ENCODE measurements at places on chromosomes 11 and 22.

- peak; percentile 7 for DNase-seq
These were observed at the start of gene FERMT3 for GRCh38 chr11:64206457-64207255. TSS of gene FERMT3 (plus strand) at chr11:64206721. CDS start at chr11:64207365, 644 bp downstream.

DNA sequence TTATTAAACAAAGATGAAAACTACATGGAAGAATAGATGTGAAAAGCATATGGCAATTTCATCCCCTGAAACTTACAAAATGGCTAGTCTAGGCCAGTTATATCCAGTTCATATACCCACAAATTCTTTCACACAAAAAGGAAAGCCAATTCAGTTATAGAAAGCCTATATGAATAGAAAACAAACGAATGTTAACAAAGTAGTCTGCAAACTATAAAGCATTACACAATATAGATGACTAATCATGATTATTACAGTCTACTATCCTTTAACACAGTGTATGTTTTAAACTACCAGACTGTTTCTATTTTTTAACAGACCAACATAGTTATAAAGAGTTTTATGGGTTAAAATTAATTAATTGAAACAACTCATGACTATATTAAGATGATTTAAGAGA, 12.1 kb downstream of the DCUN1D5 start:
- DNase-seq = no peak

- no peak for DNase-seq
These were observed 2314.9 kb downstream of the LRRC4C start for GRCh38 chr11:39144351-39145130.

DNA sequence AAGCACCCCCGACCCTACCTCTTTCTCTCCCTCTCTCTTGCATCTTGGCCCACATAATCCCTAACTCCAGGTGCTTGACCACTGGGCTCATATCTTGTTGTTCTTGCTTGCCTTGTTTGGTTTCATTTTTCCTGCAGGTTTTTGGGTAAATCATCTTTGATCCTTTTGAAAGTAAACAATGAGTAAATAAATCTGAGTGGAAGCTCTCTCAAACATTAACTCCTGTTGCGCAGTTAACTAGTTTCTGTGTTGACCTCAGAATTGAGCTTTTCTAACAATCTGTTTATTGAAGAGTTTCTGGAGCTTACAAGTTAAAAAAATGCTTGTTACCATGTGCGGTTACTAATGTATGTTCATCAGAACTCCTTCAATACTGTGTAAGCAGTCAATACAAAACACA, 38.8 kb upstream of the MICAL2 start:
- no peak for DNase-seq

DNA sequence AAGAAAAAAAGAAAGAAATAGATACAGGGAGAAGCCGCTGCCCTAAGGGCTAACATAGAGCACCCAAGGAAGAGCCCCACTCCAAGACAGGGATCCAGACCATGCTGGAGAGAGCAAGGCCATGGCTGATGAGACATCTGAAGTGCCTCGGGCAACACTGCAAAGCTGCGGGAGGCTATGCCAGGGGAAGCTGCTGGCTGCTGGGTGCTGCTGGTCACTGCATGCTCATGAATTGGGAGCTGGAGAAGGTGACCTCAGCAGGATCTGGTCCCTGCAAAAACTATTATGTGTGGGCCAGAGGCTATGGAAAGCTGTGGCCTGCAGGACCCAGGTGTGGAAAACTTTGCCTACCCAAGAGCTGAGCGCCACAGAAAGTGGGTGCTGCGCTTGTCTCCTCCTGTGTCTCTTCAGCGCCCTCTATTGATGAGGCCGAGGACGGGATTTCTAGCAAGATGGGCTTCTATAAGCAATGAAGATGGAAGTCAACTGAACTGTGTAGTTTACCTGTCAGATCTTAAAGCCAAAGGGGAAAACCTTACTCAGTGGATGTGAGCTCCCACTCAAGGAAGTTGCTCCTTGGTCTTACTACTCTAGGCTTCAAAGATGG, 17.3 kb upstream of the SLC29A2 start:
- DNase-seq = no peak

- no peak for DNase-seq
These were observed 149.1 kb downstream of the CTTN start for GRCh38 chr11:70547386-70547785.

DNA sequence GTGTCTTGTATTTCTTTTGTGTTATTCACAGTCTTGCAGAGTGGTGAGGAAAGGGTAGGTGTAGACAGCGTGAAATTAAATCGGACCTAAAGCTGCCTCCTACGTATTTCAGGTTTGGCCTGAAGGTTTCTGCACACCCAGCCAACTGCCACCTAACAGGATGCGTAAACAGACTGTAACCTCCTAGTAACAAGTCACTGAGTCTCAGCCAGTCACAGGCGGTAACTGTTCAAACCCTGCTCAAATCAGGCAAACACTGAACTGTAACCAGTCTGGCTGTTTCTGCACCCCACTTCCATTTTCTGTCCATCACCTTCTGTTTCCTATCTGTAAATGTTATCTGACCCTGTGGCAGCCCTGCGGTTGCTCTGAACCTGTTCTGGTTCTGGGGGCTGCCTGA, 87.1 kb downstream of the ADAMTS15 start:
- DNase-seq = no peak

GRCh38 chr11:131770801-131771200, 400.4 kb downstream of the NTM start:
- DNase-seq = no peak

DNA sequence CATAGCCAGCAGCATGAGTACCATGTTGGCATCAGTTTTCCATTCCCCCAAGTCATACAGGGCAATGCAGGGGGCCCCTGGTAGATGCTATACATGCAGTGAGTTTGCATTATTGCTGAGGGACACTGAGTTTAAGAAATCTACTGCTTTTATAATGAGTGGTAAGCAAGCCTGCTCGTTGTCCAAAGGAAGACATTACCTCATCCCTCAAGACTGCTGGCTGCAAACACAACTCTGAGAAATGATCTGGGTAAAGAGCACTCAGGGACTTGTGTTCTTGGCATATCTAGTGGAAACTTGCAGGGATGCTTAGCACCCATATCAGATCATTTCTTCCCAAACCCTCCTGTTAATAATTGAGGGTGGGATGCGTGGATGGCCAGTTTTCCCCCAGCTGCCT, 77.9 kb downstream of the CWC15 start:
- DNase-seq = no peak

DNA sequence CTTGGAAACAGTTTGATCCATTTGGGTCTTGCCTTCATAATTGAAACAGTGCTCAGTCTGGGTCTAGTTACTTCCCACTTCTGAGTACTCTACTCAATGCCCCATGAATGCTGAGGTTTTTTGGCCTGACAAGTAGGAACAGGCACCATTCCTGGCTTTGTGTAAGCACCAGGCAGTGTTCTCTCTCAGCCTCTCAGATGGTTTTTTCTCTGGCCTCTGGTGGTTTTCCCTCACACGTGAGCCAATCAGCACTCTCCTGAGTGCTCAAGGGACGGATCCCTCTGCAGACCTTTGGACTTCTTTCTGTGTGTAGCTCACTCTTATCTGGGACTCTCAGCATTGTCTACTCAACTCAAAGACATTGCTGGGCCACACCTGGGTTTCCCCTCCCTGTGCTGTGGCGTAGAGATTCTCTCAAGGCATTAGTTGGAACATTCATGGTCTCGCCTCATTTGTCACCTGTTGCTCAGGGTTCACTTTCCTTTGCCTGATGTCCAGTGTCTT, 21.3 kb downstream of the SIK2 start:
- DNase-seq = no peak

DNA sequence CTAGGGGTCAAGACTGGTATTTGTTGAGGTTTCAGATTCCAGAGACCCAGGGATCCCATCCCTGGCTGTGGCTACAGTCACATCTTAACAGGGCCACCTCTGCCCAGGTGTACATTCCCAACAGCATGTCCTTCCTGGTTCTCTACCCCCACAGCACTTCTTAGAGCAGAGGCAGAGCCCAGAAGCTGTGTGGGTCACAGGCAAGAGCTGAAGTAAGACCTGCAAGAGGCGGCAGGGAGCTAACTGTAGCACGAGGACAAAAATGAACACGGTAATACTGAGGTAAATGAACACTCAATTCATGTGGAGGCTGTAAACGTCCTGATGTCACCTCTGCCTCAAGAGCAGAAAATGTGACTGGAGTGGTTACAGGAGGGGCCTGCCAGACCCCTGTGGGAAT, 21.7 kb upstream of the RAPSN start:
- DNase-seq = no peak

DNA sequence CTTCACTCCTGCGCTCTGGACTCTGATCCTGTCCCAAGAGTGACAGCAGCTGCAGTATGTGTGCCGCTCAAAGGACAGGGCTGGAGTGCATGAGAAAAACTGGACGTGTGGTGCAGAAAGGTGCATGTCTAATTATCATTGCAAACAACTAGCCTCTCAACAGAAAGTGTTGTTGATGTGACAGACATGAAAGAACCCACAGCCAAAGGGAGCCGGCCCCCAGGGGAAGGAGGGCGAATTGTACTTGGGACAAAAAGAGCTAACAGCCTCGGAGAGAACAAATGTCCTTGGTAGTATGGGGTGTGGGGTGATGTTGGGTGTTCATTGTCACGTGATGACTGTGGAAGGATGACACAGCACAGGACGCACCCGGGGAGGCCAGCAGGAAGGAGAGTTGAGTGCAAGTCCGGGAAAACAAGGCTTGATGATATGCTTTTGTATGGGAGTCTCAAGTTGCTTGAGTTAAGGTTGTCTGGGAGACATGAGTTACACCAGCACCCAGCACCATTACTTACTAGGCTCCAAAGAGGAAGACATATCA, 325.5 kb downstream of the NTM start:
- no peak for DNase-seq

GRCh38 chr11:62545437-62546243, 966 bp downstream of the AHNAK start:
- DNase-seq = no peak

GRCh38 chr22:41775976-41776375, 24.5 kb upstream of the CCDC134 start:
- no peak for DNase-seq

GRCh38 chr22:27725661-27726060, 75.9 kb downstream of the MN1 start:
- DNase-seq = no peak

DNA sequence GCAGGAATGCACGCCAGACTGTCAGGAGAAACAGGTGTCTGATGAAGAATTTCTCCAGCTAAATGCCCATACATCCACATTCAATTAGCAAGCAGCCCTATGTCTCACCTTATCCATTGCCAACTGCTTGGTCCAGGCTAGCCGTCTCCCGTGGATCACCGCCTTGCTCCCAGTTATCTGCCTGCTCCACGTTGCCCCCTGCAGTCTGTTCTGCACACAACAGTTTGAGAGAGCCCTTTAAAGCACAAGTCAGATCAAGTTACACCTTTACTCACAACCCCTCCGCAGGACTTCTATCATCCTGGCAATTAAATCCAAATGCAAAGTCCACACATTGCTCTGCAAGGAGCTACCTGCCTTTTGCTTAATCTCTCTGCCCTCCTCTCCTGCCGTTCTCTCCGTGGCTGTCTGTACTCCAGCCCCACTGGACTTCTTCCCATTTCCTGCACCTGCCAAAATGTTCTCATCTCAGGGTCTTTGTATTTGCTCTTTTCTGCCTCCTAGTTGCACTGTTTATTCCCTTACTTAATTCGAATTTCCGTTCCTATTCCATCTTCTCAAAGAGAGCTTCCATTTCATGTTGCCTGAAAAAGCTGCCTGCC, 185.3 kb upstream of the LARGE1 start:
- DNase-seq = no peak

- DNase-seq = no peak
These were observed 109.9 kb downstream of the MICAL3 start for GRCh38 chr22:17914474-17914873.

DNA sequence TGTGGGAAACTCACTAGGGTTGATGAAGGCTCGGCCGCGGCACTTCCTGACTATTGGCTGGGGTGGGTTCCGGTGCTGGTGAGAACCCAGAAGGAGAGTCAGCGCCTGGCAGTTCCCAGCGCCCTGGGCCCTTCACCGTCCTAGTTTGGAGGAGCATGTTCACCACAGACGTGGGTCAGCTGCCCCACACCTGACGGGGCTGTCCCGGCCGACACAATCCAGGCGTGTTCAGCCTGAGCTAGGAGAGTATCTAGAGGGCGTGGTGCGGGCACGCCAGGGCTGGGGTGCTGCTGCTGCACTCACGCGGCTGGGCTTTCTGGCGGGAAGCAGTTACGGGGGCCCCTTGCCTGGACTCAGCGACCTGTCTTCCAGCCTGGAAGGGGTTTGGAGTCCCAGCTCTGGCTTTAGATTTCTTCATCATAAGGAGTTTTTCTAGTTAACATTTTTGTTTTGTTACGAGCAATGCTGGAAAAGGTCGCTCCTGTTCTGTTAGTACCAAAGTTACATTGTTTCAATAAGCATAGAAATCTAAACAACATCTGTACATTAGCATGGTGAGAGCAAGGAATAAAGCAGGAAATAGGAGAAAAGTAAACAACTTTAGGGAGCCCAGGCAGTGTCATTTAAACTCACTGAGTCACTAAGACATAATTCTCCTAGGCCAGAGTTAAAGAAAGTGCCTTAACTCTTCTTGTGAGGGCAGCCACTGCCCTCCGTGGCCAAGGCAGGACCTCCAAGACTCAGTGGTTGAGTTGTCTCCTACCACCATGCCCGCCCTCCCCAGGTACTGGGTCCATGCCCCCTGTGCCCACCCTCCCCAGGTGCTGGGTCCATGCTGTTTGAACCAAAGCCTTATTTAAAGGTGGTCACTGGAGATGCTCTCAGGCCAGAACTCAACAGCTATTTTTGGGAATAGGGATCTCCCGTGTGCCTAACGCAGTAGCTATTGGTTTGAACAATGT, 12.1 kb upstream of the ADORA2A start:
- DNase-seq = no peak

- no peak for DNase-seq
These were observed 277.7 kb downstream of the CADM1 start for GRCh38 chr11:115226556-115226955.

- DNase-seq = no peak
These were observed 101.6 kb downstream of the MAML2 start for GRCh38 chr11:96241331-96241841.

GRCh38 chr11:98036810-98037209, 983.9 kb upstream of the CNTN5 start:
- DNase-seq = no peak

DNA sequence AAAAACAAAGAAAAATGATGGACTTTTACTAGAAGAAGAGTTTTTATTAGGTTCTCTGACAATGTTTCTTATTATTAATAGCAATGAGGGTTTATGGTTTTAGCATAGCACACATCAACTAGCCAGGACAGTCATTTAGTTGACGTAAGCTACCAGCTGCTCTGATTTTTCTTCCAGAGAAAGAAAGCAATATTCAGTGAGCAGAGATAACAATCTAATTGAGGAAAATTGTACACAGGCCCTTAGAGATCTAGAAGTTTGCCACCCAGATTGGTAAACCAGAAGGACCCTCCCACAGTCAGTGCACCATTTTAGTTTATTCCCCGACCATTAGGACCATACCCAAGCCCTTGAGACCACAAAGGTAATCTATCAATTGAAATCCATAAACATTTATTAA, 28.7 kb upstream of the TBCEL start:
- DNase-seq = no peak

GRCh38 chr11:126140926-126141280, 70.5 kb downstream of the RPUSD4 start:
- no peak for DNase-seq

GRCh38 chr11:90204832-90205646, 17.8 kb downstream of the CHORDC1 start:
- no peak for DNase-seq

Measured in SIG-M5 (cell line).